NCI-H187 treated with DMSO at 0.1 percent for 48 hours (cell line): ENCODE measurements at places on chromosomes 6 and 20.

- no peak for DNase-seq
These were observed 569.9 kb downstream of the CDH26 start for GRCh38 chr20:60528141-60528540.

GRCh38 chr6:157838718-157839430 lies 15.8 kb downstream of the SNX9 start:
- DNase-seq = no peak

DNA sequence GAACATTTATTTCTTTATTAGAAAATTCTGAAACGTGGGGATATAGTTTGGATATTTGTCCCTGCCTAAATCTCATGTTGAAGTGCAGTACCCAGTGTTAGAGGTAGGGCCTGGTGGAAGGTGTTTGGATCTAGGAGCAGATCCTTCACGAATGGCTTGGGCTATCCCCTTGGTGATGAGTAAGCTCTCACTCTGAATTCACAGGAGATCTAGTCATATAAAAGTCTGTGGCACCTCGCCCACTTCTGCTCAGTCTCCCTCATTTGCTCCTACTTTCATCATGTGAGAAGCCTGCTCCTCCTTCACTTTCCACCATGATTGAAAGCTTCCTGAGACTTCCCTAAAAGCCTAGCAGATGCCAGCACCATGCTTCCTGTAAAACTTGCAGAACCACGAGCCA lies 96.8 kb upstream of the GJE1 start:
- no peak for DNase-seq

- DNase-seq = no peak
These were observed 144.2 kb downstream of the ARHGAP18 start for GRCh38 chr6:129565811-129566210.

DNA sequence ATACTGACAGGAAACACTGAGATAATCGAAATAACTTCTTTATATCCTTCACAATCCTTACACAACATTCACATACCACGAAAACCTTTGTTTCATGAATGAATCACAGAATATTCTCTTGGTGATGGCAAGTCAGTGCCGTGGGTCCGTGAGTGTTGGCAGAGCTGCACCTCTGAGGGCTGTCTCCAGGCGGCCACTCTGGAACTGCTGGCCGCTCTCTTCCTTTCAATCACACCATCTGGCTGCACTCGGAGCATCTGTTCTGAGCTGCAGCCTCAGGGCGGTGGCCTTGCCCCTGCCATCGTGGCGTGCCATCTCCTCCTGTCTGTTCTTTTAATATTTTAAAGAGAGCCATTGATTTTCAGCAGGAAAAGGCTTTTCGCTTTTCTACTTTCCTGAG lies 129.4 kb upstream of the AFDN start:
- no peak for DNase-seq
